ENCODE measurements at places on chromosomes 2 and 18.

DNA sequence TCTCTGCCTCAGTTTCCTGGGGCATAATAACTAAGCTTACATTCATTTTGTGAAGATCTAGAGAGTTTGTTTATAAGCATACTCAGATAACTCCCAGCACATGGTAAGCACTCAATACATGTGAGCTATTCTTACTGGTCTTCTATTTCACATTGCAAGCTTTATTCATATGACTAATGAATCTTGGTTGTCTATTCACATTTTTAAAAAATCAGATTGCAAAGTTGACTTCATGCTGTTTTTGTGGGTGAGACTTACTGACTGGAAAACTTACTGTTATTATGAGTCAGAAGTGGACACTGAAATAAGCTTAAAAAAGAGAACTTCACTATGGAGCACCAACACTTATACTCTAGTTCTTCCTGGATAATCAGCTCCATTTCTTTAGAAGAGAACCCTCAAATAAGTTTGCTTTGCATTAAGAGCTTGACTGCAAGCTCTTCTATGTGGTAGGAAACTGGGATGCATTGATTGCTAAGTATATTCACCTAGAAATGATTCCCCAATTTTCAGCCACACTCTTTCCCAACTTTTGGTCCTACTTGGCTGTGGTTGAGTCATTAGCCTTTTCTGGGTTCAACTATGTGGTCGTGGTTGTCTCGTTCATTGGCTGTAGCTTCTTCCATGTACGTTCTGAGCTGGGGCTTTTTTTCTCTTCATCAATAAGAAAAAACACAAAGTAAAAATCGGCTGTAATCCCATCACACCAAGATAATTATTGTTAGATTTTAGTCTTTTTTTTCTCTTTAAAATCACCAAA is 29.5 kb upstream of the RBMS1 start:
- DNase-seq, result no peak

DNA sequence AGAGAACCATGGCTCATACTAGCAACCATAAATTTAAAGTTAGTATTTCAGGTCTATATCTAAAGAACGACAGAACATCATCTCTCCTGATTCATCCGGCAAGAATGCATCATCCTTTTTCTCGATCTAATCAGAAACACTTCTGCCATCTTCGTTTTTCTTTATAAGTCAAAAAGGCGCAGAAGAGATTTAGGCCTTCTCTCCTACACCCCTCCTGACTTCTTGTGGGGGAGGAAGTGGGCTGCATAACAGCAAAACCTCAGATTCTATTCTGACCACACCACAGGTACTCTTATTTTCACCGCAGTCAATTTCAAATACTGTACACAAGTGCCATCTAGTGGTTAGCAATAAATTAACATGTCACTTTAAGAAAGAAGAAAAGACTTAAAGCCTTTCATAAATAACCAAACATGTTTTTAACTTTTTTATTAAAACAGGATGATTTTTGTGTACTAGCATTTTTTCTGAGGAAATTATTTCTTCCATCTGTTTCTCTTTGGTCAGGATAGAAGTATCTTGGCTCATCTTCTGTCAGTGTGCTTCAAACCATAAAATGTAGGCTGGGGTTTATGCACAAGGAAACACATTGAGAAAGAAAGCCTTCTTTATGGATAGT is 48.4 kb upstream of the PIK3C3 start:
- DNase-seq, result no peak

GRCh38 chr2:172232708-172233396 is 130.2 kb upstream of the DLX2 start:
- DNase-seq, result no peak

DNA sequence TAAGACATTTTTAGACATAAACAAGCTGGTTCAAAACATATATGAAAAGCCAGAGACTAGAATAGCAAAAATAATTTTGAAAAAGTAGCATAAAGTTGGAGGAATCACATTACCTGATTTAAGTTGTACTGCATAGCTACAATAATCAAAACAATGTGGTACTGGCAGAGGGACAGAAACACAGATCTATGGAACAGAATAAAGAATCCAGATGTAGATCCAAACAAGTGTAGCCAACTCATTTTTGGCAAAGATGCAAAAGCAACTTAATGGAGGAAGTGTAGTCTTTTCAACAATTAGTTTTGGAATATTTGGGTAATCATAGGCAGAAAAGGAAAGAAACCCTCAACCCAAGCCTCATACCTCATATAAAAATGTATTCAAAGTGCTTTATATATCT is 278.7 kb upstream of the ZNF521 start:
- no peak for DNase-seq

- DNase-seq, result no peak
These were observed 40.2 kb downstream of the SLC14A1 start for GRCh38 chr18:45764000-45764686.

- DNase-seq, result no peak
These were observed 114.7 kb downstream of the CPS1 start for GRCh38 chr2:210671065-210671464.

- DNase-seq, result no peak
These were observed 206.0 kb downstream of the NCK2 start for GRCh38 chr2:105950521-105951383.

- no peak for DNase-seq
These were observed 151.1 kb downstream of the FSHR start for GRCh38 chr2:49003201-49003600.

- no peak for DNase-seq
These were observed 247.1 kb upstream of the SIX2 start for GRCh38 chr2:45256173-45256866.

- no peak for DNase-seq
These were observed 838.1 kb upstream of the ACVR2A start for GRCh38 chr2:147006736-147007141.
